ENCODE measurements at places on chromosomes 5 and 9. TPM values are rescaled to one million over a fixed set of nuclear protein-coding genes. Genes with fewer than 3 reads are reported as not detected.
A peak's percentile ranks its signal among the peaks of the same experiment; 100 is the strongest.

GMCL2 gene
- total RNA-seq = not detected

GRCh38 chr5:138180183-138180782 lies 1.4 kb downstream of the KIF20A start:
- DNase-seq = no peak

DNA sequence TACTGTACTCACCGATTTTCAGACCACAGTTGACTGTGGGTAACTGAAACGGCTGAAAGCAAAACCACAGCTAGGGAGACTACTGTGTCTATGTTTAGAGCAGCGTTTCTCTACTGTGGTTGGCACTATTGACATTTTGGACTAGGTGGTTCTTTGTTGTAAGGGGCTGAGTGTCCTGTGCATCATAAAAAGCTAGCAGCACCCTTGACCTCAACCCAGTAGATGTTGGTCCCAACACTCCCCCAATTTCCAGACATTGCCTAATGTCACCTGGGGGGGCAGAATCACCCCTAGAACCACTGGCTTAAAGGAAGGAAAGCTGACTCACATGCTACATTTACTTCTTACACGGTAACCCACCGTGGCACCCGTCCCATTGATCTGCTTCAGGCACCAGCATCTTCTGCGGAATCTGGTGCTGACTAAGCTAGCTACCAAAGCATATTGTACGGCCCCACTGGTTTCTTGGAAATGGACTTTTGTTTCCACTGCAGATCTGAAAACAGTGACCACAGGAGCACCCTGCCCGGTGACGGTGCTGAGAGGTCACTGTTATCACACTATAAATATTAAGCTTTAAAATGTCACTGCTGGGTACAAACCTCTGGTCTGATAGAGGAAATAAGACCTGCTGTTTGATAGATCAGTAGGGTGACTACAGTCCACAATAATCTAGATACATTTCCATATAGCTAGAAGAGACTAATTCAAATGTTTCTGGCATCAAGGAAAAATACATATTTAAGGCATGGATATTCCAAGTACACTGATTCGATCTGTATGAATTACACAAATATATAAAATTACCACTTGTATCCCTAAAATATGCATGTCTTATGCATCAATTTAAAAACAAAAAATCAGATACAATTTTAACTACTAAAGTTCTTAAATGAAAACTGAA lies 151.4 kb downstream of the HSD17B3 start:
- DNase-seq = peak; percentile 26

ANKRD18B gene
- total RNA-seq = 6.0 TPM

GRCh38 chr9:89661956-89662717 lies 57.3 kb downstream of the GADD45G start:
- DNase-seq = peak; percentile 99

DNA sequence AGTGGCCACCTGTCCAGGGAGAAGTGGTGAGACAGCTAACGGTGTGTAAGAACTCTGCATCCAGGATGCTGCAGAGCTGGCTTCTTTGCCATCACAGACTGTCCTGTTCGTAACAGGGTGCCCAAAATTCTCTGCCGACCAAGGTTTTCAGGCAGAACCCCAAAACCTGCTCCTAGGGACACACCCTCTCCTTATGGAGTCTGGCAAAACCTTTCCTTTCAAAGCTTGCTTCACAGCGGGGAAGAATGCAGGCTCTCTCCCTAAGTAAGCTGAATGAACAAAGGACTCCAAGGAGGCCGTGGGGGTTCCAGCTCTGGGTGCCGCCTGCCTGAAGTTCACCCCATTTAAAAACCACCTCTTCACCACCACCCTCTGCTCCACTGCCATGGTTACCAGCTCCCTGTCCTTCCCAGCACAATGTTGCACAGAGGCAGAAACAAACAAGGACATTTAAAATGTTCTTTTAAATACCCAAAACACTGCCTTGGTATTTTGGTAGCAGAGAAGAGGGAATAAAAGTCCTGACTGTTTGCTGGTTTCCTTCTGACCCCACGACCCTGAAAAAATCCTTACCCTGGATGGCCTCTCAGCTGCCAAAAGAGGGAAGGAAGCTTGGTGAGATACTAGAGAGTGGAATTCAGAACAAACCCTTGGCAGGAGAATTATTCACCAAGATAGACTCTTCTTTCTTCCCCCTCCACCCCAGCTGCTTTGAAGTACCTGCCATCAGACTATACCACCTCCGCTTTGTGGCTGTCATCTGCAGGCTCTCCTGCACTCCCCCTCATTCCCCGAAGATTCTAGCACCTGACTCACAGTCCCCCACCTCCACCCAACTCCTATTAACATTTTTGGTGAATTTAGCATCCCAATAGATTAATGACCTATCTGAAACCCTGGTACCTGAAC lies 7.1 kb upstream of the KLF9 start:
- peak; percentile 32 for DNase-seq

COL23A1 gene
- total RNA-seq = not detected

GRK6 gene
- total RNA-seq = 13.7 TPM

ADRB2 gene
- 1.6 TPM for total RNA-seq

DNA sequence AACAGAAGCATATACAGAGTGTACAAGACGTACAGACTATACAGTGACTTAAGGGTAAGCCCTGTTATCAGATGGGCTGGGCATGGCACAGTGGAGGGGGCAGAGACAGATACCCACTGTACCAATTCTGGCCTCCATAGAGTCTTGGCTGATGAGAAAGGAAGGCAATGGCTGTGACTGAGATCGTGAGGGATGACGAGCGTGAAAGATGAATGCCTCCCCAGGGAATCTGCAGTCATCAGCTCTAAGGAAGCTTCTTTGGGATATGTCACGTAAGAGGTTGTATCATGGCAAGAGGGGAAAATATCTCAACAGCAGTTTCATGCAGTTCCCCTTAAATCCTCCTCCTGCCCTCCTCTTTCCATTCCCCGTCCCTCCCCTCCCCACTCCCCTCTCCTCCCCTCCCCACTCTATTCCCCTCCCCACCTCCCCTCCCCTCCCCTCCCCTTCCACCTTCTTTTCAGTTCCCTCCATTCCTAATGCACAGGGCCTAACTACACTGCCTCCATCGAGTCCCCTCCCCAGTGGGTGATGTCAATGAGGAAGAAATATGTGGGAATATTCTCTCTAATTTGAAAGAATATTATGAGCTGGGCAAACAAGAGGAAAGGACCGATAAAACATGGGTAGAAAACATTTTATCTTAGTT lies 226.4 kb upstream of the DAP start:
- no peak for DNase-seq

- DNase-seq = no peak
These were observed 131.2 kb upstream of the PIK3R1 start for GRCh38 chr5:68084396-68084795.

GRCh38 chr5:132020568-132021339 lies 9.3 kb upstream of the ACSL6 start:
- DNase-seq = no peak

GRCh38 chr5:116062352-116062751 lies 22.5 kb upstream of the COMMD10 start:
- no peak for DNase-seq

AMBP gene
- 53.4 TPM for total RNA-seq

FNBP1 gene
- total RNA-seq = 17.9 TPM

BRINP1 gene
- not detected for total RNA-seq

GRCh38 chr5:963310-963672 lies 45.3 kb upstream of the NKD2 start:
- DNase-seq = no peak

DNA sequence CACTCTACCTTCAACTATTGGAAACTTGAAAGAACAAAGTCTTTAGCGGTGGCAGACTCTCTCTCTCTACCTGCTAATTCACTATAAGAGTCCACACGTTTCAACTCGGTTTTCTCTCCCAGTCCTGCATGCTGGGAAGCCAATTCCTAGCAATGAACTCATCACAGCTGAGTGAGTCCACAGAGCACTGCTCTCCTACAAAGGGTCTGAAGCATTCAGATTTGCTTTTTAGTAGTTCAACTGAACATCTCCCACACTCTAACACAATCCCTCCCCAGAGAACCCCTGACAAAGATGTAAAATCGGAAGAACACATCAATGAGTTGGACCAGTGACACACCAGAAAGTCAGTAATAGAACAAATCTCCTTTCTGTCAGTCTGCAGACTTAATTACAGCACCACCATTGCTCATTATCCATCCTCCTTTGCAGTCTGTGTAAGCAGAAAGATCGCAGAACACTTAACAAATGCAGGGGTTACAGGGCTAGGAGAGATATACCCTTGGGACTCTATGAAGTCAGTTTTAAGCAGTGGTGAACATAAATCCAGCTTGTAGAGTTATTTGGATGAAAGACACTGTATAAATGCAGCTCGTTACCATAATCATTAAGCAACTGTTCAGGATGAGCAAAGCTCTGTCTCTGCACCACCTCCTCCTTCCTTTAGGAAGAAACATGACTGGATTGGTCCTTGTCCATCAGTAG lies 353.4 kb upstream of the GRIA1 start:
- no peak for DNase-seq

OSMR gene
- 22.4 TPM for total RNA-seq

FAM221B gene
- 0.33 TPM for total RNA-seq

SLC46A2 gene
- total RNA-seq = not detected

DNA sequence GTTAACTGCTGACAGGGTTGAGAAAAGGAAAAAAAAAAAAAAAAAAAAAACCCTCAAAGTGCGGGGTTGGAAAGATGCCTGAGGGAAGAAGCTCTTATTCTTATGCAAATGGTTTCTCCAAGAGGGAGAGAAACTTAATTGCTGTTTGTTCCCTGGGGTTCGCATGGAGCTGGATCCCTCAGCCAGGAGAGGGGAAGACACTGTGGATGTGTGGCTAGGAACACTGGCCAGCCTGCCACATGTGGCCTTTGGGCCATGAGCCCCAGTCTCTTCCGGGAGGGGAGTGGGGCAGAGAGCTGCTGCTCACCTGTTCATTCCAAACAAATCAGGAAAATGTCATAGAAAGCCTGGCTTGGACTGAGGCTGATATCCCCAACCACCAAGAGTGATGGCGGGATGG lies 9.4 kb upstream of the SCGB3A2 start:
- DNase-seq = no peak

DNA sequence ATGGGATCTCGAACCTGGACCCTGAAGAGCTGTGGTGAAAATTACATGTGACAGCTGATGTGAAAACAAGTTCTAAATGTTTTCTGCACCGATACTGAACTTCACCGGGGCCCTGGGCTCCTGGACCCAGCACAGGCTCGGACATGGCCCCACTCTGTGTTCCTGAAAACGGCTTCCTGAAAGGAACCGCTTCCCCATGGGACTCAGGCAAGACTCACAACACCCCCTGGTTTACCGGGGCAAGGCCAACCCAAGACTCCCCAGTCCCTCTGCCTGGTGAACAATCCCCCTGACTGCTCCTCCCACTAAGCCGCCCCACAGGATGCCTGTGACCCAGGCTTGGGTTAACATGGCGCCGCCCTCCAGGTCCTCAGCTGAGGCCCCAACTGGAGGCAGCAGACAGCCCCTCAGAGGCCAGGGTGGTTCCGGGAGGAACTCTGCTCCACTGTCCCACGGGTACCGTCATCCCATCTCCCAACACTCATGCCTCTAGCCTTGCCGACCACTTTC lies 124.5 kb upstream of the FOXD4L5 start:
- DNase-seq = no peak

SHC3 gene
- 5.7 TPM for total RNA-seq

SH3GLB2 gene
- total RNA-seq = 108 TPM

DNA sequence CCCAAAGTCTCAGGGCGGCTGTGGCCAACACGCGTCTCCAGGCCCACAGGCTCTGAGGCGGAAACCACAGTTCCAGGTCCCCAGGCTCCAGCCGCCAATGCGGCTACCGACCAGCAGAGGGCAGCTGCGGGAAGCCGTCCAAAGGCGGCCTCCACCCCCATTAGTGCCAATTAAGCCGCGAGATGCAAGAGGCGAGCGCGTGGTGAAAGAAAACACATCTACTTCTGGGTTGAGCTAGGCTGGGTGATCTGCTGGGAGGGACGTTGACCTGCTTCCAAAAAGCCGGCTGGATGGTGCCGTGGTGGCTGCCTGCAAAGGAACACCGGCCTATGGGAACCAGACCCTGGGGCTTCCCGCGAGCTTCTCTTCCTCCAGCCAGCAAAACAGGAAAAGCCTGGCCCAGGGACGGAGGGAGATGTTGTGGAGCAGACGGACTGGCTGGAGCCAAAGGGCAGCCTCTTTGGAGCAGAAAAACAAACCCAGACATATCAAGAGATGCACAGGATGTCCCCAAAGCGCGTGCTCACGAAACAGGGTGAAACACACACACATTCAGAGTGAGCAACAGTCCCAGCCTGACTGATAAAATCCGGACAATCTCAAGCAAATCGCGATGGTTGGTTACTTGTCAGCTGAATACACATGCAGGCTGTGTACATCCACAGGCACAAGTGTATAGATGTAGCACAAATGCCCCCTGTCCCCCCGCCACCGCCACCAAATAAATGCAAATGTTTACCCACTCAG lies 187.1 kb upstream of the BRINP1 start:
- DNase-seq = peak; percentile 64

DNA sequence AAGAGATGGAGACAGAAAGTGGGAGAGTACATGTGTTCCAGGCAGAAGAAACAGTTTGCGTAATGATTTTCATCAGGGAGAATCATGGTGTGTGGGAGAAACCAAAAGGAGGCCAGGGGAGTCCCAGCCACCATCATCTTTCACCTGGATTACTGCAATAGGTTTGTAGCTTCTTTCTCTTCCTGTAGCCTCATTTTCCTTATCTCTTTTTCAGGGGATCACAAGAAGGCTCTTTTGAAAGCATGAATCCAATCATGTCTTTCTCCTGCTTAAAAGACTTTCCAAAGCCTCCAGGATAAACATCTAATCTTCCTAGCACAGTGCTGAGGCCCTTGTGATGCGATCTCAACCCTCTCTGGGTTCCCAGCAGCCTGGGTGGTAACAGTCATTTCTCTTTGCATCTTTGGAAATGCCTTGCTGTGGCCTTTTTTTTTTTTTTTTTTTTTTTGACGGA lies 10.3 kb upstream of the GPBP1 start:
- DNase-seq = no peak

DNA sequence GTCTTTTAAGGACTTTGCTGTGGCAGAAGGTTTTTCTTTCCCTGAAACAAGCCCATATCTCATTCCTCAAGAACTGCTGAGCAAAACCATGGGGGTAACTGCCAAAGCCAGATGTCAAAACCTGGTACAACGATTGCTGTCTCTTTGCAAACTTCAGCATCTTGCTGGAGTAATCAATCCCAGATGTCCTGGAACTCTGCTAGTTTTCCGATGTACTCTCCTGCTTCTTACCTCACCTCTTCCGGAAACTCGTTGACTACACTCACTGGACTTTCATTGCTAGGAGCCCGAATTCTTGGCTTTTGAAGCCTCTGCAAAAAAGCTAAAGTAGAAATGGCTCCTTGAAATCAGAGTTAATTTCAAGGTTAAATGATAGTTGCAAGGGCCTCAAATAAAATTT lies 23.3 kb downstream of the RAD1 start:
- no peak for DNase-seq

WDR55 gene
- 16.1 TPM for total RNA-seq

GRCh38 chr5:146883511-146883910 lies 5.0 kb upstream of the PPP2R2B start:
- no peak for DNase-seq

GRCh38 chr5:161274951-161275350 lies 271.6 kb downstream of the GABRB2 start:
- DNase-seq = no peak

- peak; percentile 29 for DNase-seq
These were observed 88.3 kb downstream of the PIK3R1 start for GRCh38 chr5:68303754-68304420.
